Esophagus squamous epithelium (tissue), 5 donors: ENCODE measurements at places on chromosomes 13 and 19. TPM values are rescaled to one million over a fixed set of nuclear protein-coding genes. Genes with fewer than 3 reads are reported as not detected.

Gene KLK8
- 235 TPM for total RNA-seq

Gene PSG11
- total RNA-seq, result not detected

Gene PET100
- 22.9 TPM for total RNA-seq

Gene FOSB
- total RNA-seq, result 4.6 TPM

Gene SWSAP1
- total RNA-seq, result 2.9 TPM

Gene UQCR11
- 48.6 TPM for total RNA-seq

Gene PDX1
- not detected for total RNA-seq

Gene NKPD1
- 2.4 TPM for total RNA-seq

Gene CEACAM3
- 0.66 TPM for total RNA-seq

Gene KIR3DL2
- not detected for total RNA-seq

- no peaks in the 10 kb centered on the region for H3K36me3 ChIP-seq
- no peak for DNase-seq
- H3K27me3 ChIP-seq, result no peaks in the 10 kb centered on the region
- no peaks in the 10 kb centered on the region for H3K4me1 ChIP-seq
These were observed 358.7 kb downstream of the IRS2 start for GRCh38 chr13:109427695-109428094.

DNA sequence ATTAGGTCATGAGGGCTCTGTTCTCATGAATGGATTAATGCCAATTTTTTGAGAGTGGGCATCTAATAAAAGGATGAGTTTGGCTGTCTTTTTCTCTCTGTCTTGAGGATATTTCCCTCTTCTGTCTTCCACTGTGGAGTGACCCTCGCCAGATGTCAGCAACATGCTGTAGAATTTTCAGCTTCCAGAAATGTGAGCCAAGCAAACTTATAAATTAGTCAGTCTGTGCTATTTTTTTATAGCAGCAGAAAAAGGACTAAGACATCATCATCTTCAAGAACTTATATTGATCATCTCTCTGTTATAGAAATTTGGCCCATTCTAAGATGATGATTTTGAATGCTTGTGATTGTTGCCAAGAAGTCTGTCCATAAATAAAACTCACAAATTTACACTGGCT, 431.4 kb downstream of the FGF9 start:
- H3K4me1 ChIP-seq, result no peaks in the 10 kb centered on the region
- H3K27ac ChIP-seq, result no peak overlapping the region
- no peak overlapping the region for H3K4me3 ChIP-seq
- no peaks in the 10 kb centered on the region for H3K36me3 ChIP-seq

GRCh38 chr13:111912991-111913760, 153.8 kb upstream of the SOX1 start:
- H3K27ac ChIP-seq, result no peak overlapping the region
- no peak for DNase-seq
- no peaks in the 10 kb centered on the region for H3K36me3 ChIP-seq

DNA sequence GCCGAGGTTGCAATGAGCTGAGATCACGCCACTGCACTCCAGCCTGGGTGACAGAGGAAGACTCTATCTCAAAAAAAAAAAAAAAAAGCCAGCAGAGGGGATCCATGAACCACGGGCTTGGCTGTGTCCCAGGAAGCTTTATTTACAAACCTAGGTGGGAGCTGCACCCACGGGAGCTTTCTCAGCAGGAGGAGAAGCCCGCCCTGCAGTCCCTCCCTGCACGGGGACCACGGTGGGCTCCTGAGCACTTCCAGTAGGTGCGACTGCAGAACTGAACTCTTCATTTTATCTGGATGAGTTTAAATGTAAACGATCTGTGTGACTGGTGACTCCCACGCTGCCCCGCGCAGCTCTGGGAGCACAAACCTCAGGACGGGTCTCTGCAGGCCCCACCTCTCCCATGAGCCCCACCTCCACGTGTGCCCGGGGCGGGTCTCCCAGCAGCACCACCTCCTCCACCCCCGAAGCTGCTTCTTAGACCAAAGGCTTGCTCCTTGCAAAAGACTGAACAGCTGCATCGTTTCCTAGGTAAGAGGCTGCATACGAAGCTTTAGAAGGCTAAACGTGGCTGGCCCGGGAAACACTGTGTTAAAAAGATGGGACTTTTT, 66.4 kb downstream of the SPACA7 start:
- DNase-seq, result no peak
- H3K27me3 ChIP-seq, result no peaks in the 10 kb centered on the region
- H3K27ac ChIP-seq, result no peak overlapping the region

GRCh38 chr19:30222992-30223865, 149.0 kb upstream of the ZNF536 start:
- DNase-seq, result no peak
- no peak overlapping the region for H3K4me3 ChIP-seq
- peaks cover 50% of the 10 kb centered on the region for H3K4me1 ChIP-seq
- H3K27me3 ChIP-seq, result peaks cover 86% of the 10 kb centered on the region
- H3K27ac ChIP-seq, result peak overlapping the region; percentile 86

GRCh38 chr13:93169980-93170379, 56.6 kb upstream of the GPC6 start:
- no peaks in the 10 kb centered on the region for H3K36me3 ChIP-seq
- H3K4me1 ChIP-seq, result no peaks in the 10 kb centered on the region
- no peak overlapping the region for H3K27ac ChIP-seq

- H3K27ac ChIP-seq, result no peak overlapping the region
- no peaks in the 10 kb centered on the region for H3K4me1 ChIP-seq
- no peak overlapping the region for H3K4me3 ChIP-seq
These were observed 9.4 kb downstream of the SYNGR4 start for GRCh38 chr19:48373567-48373966.

GRCh38 chr19:16041299-16041990, 34.9 kb upstream of the TPM4 start:
- H3K4me1 ChIP-seq, result no peaks in the 10 kb centered on the region
- no peak overlapping the region for H3K27ac ChIP-seq
- no peak for DNase-seq
- H3K36me3 ChIP-seq, result no peaks in the 10 kb centered on the region
- H3K4me3 ChIP-seq, result peak overlapping the region; percentile 16
- H3K27me3 ChIP-seq, result no peaks in the 10 kb centered on the region

- H3K4me1 ChIP-seq, result no peaks in the 10 kb centered on the region
- no peak overlapping the region for H3K4me3 ChIP-seq
- H3K27me3 ChIP-seq, result no peaks in the 10 kb centered on the region
- H3K36me3 ChIP-seq, result no peaks in the 10 kb centered on the region
- no peak overlapping the region for H3K27ac ChIP-seq
These were observed 47.5 kb upstream of the NDUFS7 start for GRCh38 chr19:1336079-1336684.

- no peak overlapping the region for H3K27ac ChIP-seq
- H3K4me3 ChIP-seq, result no peak overlapping the region
These were observed 28.1 kb downstream of the B3GLCT start for GRCh38 chr13:31227870-31228269.

- H3K4me3 ChIP-seq, result no peak overlapping the region
- no peaks in the 10 kb centered on the region for H3K36me3 ChIP-seq
- H3K27ac ChIP-seq, result no peak overlapping the region
- DNase-seq, result no peak
- H3K27me3 ChIP-seq, result no peaks in the 10 kb centered on the region
- no peaks in the 10 kb centered on the region for H3K4me1 ChIP-seq
These were observed 34.4 kb downstream of the ATP7B start for GRCh38 chr13:51976890-51977289.

GRCh38 chr13:21742096-21742495, 71.2 kb downstream of the FGF9 start:
- H3K27ac ChIP-seq, result no peak overlapping the region
- H3K4me1 ChIP-seq, result no peaks in the 10 kb centered on the region
- no peak overlapping the region for H3K4me3 ChIP-seq
- no peak for DNase-seq

DNA sequence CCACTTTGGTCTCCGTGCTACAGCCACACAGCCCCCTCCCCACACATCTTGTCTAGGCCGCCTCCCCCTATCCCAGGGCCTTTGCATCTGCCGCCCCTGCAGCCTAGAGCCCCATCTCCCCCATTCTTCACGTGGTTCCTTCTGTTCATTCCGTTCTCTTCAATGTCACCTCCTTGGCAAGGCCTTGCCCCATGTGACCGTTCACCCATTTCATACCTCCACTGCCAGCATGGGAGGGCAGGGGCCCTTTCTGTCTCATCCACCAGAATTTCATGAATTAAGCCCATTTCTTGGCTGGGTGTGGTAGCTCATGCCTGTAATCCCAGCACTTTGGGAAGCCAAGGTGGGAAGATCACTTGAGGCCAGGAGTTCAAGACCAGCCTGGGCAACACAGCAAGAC, 15.7 kb upstream of the HNRNPM start:
- H3K36me3 ChIP-seq, result peaks cover 63% of the 10 kb centered on the region
- H3K27me3 ChIP-seq, result no peaks in the 10 kb centered on the region
- no peaks in the 10 kb centered on the region for H3K4me1 ChIP-seq
- H3K27ac ChIP-seq, result no peak overlapping the region
- H3K4me3 ChIP-seq, result no peak overlapping the region

DNA sequence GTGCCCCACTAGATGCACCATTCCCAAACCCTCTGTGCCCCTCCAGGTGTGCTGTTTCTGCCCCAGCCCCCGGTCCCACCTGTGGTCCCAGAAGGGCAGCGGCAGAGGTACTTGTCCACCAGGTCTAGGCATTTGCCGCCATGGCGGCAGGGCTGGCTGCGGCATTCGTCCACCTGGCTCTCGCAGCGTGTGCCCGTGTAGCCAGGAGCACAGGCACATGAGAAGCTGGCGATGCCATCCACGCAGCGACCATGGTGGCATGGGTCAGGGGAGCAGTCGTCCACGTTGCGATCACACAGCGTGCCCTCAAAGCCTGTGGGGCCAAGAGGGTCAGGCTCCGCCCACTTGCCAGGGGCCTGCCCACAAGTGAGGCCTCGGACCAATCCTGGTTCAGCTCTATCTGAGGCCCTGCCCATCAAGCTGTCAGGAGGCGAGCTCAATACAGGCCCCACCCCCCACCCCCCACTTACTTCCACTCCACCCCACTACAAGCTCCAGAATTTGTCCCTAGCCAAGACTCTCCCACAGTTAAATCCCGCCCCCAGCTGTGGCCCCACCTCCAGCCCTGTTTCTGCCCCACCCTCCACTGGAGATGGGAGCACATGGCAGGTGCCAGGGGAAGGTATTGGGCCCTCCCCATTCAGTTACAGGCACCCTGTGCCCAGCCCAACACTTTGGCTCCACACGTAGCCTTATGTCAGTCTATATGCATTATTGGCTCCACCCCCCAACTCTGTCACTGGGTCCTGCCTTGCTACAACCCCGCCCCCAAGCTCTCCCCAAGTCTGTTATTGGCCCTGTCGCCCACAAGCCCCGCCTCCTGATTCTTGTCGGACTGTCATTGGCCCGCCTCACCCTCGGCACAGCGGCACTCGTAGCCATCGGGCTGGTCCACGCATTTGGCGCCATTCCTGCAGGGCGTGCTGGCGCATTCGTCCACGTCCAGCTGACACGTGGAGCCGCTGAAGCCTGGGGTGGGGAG, 13.5 kb downstream of the NOTCH3 start:
- no peaks in the 10 kb centered on the region for H3K4me1 ChIP-seq
- no peak for DNase-seq
- peak overlapping the region; percentile 48 for H3K27ac ChIP-seq
- peaks cover 43% of the 10 kb centered on the region for H3K36me3 ChIP-seq
- no peak overlapping the region for H3K4me3 ChIP-seq
- no peaks in the 10 kb centered on the region for H3K27me3 ChIP-seq

DNA sequence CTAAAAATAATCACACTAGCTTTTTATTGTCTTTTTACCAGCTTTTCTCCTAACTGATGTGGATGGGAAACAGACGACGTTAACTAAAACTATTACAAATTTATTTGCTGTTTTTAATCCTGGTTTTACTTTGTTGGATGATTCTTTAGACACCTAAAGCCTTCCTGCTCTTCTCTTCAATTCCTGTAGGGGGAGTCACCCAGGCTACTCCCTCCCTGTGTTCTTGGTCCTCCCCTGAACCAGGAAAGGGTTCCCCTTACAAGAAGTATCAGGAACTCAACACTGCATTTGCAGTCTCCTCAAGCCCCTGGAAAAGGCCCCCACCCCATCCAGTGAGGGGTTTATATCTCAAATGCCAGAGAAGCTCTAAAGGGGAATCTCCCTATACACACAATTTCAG, 206.1 kb downstream of the SUCLA2 start:
- H3K4me3 ChIP-seq, result no peak overlapping the region

GRCh38 chr13:39144941-39145533, 106.8 kb downstream of the NHLRC3 start:
- DNase-seq, result no peak
- no peaks in the 10 kb centered on the region for H3K27me3 ChIP-seq
- no peaks in the 10 kb centered on the region for H3K4me1 ChIP-seq
- H3K4me3 ChIP-seq, result no peak overlapping the region
- no peaks in the 10 kb centered on the region for H3K36me3 ChIP-seq
- no peak overlapping the region for H3K27ac ChIP-seq

GRCh38 chr13:98032168-98032567, 78.7 kb downstream of the IPO5 start:
- no peak for DNase-seq
- H3K4me1 ChIP-seq, result no peaks in the 10 kb centered on the region
- H3K36me3 ChIP-seq, result no peaks in the 10 kb centered on the region
- H3K4me3 ChIP-seq, result no peak overlapping the region

GRCh38 chr13:81012031-81012430, 671.1 kb upstream of the SPRY2 start:
- H3K27ac ChIP-seq, result no peak overlapping the region
- H3K4me3 ChIP-seq, result no peak overlapping the region
- no peaks in the 10 kb centered on the region for H3K4me1 ChIP-seq
- H3K36me3 ChIP-seq, result no peaks in the 10 kb centered on the region

DNA sequence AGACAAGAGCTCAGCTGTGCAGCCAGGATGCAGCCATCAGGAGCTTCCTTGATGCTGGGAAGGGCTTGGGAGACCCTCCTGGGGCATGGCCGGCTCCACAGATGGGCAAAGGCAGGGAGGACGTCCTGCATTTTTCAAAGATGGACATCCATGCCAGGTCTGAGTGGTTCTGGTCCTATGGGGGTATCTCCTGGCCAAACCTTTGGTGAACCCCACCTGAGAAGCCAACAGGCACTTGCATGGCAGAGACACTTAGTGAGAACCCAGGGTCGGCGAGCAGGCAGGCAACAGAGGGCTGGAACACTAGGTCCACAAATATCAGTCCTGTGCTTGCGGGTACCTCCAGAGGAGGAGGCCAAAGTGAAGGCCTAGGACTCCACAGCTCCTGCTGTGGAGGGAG, 70.0 kb downstream of the KCTD15 start:
- no peaks in the 10 kb centered on the region for H3K36me3 ChIP-seq
- peaks cover 7% of the 10 kb centered on the region for H3K4me1 ChIP-seq
- DNase-seq, result no peak
- no peaks in the 10 kb centered on the region for H3K27me3 ChIP-seq
- no peak overlapping the region for H3K4me3 ChIP-seq
- no peak overlapping the region for H3K27ac ChIP-seq

GRCh38 chr13:21383090-21383489, 76.0 kb downstream of the ZDHHC20 start:
- H3K27ac ChIP-seq, result no peak overlapping the region
- no peak overlapping the region for H3K4me3 ChIP-seq
- no peaks in the 10 kb centered on the region for H3K4me1 ChIP-seq
- H3K36me3 ChIP-seq, result peaks cover 20% of the 10 kb centered on the region

DNA sequence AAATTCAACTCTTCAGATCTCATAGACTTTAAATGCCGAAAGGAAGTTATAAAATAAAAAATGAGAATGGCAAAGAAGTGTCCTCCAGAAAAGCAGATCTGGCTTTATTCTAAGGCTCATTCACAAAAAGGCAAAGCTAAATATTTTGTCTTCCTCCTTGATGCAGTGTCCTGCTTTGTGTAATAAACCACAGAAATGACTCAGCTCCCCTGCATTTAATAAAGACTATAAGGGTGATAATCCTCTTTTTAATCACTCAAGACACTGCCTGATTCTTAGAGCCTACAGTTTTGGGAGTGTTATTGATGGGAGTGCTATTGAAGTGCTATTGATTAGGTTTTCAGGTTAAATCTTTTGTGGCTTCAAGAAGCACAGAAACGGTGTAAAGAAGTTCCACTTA, 482.0 kb downstream of the PCDH20 start:
- peaks cover 7% of the 10 kb centered on the region for H3K4me1 ChIP-seq
- no peak overlapping the region for H3K27ac ChIP-seq
- H3K27me3 ChIP-seq, result no peaks in the 10 kb centered on the region
